Stimulated activated CD4-positive, alpha-beta T cell treated with anti-CD3 and anti-CD28 coated beads, Interleukin-1b, Interleukin-23, amount 100 ng/mL, for 1 hour (primary cell): ENCODE measurements at places on chromosomes 7 and 10.

- no peak for DNase-seq
Measured at GRCh38 chr7:131057015-131057793, 270.5 kb upstream of the MKLN1 start.

GRCh38 chr10:88865281-88865876 is 13.7 kb upstream of the ANKRD22 start:
- DNase-seq: no peak

DNA sequence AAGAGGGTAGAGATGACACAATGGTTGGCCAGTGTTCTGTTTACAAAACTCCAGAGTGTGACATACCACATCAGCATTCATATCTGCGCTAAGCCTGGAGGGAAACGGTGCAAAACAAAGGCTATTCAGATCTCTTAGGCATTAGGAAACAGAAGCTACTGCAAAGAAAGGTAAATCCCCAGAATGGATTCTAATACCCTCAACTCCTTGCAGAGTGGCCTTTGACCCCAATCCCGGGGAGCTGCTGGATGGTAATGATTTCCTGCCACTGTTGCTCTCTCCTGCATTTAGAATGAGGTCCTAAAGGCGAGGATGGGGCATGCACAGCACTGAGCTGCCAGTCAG is 65.2 kb downstream of the AOAH start:
- DNase-seq: no peak

DNA sequence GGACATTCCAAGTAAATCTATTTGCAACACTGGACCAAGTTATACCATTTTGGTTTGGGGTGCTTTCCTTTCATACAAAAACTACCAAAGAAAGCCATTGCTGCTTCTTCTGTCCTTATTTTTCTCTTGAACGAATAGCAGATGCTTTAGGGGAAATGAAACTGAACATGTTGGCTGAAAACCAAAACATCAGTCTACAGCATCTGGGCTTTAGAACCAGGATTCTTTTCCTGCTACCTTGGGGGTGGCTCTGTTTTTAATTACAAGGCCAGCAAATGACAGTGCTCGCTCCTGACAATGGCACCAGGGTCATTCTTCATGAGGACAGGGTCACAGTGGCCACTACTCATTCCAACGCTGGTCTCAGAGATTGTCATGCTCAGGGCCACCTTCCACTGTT is 80.3 kb downstream of the WDR11 start:
- DNase-seq: no peak

DNA sequence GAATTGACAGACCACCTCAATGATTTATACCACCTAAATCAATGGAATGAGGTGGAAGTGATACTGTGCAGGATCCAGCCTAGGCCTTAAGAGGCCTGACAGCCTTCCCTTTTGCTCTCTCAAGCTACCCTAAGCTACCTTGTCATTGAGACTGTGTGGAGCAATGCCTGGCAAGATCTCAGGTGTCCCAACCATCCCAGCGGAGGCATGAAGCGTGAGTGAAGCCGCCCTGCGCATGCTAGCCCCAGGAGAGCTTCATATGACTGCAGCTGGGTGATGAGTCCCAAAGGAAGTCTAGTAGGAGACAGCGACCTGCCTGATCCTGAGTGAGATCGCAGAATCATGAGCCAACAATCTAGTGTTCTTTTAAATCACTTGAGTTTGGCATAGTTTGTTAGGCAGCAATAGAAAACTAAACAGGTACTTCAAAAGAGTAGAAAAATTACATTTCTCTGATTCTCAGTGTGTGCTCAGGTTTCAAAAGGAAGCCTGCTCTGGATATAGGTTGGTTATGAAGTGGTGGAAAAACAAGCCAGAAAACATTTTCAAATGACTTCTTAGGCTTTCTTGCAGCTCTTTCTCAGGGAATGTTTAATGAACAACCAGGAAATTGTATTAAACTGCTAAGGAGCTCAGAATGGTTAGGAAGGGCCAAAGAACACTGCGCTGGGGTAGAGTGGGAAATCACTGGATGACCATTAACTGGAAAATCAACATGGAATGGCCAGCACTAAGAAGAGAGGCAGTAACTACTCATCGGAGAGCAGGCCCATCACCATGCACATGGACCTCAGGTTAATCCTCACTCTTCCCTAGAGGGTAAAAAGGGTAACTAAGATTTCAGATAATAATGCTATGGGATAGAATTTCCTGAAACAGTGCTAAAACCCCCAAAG is 535.2 kb downstream of the PHTF2 start:
- DNase-seq: no peak

DNA sequence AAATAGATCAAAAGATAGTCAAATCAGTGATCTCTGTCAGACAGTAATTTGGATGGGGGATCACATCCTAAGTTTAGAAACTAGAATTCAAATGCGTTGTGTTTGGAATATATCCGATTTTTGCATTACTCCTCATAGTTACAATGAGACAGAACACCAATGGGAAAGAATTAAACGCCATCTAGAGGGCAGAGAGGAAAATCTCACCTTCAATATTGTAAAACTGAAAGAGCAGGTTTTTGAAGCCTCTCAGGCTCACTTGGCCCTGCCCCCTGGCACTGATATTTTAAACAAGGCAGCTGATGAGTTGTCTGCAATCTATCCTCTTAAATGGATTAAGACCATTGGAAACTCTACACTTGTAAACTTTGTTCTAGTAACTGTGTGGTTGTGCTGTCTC is 17.7 kb downstream of the FRG2B start:
- no peak for DNase-seq

DNA sequence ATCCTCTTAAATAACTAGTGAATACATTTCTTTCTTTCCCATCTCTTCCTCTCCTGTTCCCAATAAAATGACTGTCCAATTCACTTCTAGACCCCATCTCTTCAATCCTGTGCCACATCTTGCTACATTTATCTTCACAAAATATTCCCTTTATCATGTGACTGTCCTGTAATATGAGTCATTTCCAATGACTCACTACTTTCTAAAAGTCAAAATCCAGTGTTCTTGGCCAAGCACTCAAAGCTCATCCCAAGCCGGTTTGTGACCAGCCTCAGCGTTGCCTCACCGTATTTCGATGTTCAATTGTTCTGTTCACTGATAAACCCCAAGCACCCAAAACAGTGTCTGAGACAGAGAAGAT is 104.7 kb downstream of the PARD3 start:
- DNase-seq: no peak

- no peak for DNase-seq
Measured at GRCh38 chr7:69782917-69783684, 184.8 kb downstream of the AUTS2 start.

- DNase-seq: no peak
Measured at GRCh38 chr7:17029150-17029549, 147.4 kb upstream of the AGR3 start.

- DNase-seq: no peak
Measured at GRCh38 chr7:16984375-16984774, 102.6 kb upstream of the AGR3 start.

DNA sequence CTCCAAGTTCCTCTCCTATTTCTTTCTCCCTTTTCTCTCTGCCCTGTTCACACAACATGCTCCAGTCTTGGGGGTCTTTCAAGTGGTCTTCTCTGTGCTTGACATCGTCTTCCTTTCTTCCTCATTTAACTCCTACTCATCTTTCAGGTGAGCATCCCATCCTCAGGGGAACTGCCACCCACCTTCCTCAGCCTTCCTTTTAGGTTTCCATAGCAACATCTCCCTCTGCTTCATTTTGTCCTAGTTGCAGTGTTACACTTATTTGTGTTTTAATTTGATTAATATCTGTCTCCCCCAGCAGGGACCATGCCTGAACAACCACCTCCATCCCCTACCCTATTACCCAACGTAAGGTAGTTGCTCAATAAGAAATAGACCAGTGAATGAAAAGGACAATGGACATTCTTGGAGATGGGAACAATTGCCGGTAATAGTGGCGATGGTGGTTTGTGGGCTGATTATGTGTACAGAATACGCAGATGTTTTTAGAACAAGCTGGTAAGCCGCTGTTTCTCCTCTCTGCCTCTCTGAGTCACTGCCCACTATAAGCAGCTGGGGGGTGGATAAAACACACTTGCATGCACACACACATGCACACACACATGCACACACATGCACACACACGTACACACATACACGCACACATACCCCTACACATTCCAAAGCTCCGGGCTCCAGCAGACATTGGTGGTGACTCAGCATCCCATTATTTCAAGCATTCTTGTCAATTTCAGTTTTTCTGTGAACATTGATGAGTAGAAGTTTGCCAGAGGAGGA is 251.6 kb downstream of the GATA3 start:
- no peak for DNase-seq

DNA sequence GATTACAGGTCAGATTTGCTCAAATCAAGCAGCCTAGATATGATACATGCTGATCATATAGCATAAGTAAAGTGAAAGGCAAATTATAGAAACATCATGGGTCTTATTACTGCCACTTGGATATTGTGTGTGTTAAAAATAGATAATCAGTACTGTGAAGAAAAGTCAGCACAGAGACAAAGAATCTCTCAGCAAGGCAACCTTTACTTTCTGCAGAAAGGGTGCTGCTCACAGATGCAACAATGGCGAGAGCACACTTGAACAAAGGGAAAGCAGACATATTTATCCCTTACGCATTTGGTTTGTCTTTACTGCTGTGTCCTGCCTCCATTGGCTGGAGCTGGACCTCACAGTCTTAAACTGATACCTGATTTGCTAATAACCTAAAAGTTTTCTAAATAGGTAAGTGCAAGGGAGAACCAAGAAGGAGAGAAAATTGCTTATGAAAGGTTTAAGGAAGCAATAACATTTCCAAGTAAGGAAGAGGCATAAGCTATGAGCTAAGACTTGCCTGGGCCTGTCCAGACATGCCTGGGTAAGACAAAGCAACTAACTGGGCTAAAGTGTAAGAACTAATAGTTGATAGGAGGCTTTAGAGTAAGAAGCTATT is 1310.8 kb upstream of the LRRTM3 start:
- DNase-seq: no peak

DNA sequence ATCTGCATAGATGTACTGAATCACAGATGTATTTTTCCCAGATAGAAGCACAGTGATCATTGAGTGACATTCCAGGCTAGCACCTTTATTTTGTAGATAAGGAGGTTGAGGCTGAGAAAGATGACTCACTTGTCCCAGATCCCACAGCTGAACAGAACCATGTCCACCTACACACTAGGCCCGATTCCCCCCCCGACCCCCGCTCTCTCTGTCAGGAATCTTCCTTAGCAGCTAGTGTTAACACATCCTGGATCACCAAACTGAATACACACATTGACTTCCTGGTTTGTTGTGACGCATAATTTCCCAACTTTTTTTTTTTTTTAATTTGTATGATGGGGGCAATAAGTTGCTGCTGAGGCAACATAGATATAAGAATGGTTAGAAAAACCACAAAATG is 5.2 kb downstream of the SFMBT2 start:
- DNase-seq: no peak

GRCh38 chr7:70408477-70408876 is 723.5 kb upstream of the GALNT17 start:
- no peak for DNase-seq

GRCh38 chr7:121023683-121024511 is 35.4 kb downstream of the CPED1 start:
- DNase-seq: no peak

GRCh38 chr10:60135020-60135419 is 228.7 kb upstream of the CCDC6 start:
- DNase-seq: no peak

GRCh38 chr7:158446281-158446680 is 141.3 kb downstream of the PTPRN2 start:
- DNase-seq: no peak

GRCh38 chr10:67839951-67840350 is 2.0 kb upstream of the DNAJC12 start:
- DNase-seq: no peak

- DNase-seq: no peak
Measured at GRCh38 chr10:971150-971542, 17.1 kb upstream of the GTPBP4 start.

GRCh38 chr7:92042056-92042737 is 92.1 kb downstream of the CYP51A1 start:
- no peak for DNase-seq

GRCh38 chr10:25068152-25069058 is 52.0 kb downstream of the THNSL1 start:
- no peak for DNase-seq

DNA sequence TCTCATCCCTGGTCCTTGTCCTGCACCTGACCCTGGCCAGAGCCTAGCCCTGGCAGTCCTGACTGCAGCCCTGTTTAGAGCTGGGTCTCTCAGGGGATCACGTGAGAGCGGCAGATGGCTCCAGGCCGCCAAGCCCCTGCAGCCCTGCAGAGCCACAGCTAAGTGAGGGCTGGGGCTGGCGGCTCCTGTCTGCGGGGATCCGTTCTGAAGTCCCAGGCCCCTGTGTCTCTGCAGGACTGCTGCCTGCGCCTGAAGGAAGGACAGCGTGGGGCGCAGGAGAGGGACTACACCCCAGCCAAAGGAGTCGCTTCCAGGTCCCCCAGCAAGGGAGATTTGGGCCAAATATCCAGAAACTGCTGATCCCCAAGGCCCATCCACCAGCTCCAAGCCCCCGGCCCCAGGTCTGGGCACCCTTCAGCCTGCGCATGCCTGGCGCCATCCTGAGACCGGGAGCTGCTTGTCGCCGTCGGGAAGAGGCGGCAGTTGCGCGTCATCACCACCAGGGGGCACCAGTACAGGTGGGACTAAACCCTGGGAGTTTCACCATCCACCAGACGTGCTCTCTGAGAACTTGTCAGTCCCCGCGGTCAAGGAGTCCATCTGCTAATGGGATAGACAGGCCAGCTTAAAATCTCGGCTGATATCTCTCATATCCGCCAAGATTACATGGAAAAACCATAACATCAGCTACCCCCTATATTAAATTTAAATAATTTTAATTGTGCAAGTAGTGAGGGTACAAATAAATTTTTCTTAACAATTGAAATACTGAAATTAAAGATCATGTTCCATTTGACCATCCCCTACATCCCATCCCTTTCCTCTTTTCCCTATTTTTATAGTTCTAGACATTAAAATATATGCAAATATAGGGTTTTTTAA is 25.1 kb upstream of the GHRHR start:
- no peak for DNase-seq

DNA sequence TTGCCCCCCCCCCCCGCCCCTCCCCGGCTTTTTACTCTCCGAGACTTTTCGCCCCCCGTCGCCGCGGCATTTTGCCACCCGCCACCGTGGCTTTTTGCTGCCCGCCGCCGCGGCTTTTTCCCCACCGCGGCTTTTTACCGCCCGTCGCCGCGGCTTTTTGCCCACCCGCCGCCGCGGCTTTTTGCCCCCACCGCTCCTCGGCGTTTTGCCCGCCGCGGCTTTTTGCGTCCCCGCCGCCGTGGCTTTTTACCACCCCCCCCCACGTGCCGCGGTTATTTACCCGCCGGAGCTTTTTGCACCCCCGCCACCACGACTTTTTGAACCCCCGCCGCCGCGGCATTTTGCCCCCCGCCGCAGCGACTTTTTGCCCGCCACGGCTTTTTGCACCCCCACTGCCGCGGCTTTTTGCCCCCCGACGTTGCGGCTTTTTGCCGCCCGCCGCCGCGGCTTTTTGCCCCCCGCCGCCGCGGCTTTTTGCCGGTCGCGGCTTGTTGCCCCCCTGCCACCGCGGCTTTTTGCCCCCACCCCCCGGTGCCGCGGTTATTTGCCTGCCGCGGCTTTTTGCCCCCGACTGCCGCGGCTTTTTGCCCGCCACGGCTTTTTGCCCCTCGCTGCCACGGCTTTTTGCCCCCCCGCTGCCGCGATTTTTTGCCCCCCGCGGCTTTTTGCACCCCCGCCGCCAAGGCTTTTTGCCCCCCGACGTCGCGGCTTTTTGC is 461.1 kb downstream of the ZNF33B start:
- DNase-seq: no peak
